Central memory CD8-positive, alpha-beta T cell (primary cell): ENCODE measurements at places on chromosomes 12 and 14.

DNA sequence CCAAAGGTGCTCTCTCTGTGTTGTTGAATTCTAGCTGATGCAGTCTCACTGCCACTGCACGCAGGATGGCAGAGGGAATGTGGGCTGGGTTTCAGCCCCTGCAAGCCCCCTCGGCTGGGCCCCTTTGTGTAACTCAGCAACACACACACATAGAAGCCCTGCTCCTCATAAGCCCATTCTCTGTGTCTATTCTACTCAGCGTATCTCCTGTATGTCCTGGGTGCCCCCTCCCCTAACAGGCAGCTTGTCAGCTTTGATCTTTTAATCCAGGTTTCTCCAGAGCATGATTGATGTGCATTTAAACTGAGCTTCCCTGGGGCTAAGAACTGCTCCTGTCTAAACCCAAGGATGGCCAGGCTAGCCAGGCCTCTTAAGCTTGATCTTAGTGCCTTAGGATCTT, 43.0 kb downstream of the SRRM4 start:
- no peak for DNase-seq

GRCh38 chr12:13101821-13102375, 1.6 kb downstream of the GSG1 start:
- no peak for DNase-seq

GRCh38 chr12:95648990-95649791, 97.9 kb upstream of the USP44 start:
- DNase-seq: no peak

DNA sequence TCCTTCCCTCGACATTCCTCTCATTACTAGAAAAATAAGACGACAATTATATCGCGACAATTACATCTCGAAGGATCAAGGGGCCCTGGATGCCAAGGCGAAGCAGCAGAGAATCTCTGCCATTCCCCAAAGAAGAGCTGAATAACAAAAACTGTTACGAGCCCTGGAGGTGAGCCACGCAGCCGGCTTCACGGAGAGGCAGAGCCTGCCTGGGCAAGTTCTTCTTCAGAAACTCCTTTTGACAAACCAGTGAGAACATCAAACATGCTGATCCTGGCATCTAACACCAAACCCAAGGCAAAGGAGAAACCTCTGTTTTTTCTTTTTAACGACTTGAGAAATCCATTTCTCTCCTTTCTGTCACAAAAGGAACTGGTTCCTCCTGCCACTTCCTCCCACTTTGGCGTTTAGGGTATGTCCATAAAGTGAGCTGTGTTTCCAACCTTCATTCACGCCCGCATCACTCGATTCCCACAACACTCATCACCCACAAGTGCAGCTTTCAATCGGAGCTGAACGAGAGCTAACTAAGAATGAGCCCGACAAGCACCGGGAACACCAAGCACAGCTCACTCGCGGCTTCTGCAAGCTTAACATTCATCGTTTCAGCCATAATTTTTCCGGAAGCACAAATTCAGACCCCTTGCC, 21.5 kb downstream of the CCDC88C start:
- DNase-seq: no peak

DNA sequence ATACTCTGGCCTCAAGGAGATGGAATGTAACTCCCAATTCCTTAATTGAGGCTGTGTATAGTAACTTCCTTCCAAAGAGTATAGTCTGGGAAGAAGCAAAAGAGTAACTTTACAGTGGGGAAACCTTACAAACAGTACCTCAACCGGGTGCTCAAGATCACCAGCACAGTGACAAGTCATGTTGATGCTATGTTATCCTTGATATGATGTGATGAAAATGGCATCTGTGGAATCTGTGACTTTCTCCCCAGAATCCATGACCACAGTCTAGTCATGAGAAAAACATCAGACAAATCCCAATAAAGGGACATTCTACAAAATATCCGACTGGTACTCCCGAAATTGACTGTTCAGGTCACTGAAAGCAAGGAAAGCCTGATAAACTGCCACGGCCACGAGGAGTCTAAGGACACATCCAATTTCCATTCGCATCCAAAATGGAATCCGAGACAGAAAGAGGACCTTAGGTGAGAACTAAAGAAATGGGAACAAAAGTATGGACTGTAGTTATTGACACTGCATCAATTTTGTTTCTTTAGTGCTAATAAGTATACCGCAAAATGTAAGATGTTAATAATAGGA, 97.3 kb upstream of the FRMD6 start:
- DNase-seq: no peak

- DNase-seq: no peak
Observed at GRCh38 chr12:26648584-26648983, 184.4 kb downstream of the ITPR2 start.

DNA sequence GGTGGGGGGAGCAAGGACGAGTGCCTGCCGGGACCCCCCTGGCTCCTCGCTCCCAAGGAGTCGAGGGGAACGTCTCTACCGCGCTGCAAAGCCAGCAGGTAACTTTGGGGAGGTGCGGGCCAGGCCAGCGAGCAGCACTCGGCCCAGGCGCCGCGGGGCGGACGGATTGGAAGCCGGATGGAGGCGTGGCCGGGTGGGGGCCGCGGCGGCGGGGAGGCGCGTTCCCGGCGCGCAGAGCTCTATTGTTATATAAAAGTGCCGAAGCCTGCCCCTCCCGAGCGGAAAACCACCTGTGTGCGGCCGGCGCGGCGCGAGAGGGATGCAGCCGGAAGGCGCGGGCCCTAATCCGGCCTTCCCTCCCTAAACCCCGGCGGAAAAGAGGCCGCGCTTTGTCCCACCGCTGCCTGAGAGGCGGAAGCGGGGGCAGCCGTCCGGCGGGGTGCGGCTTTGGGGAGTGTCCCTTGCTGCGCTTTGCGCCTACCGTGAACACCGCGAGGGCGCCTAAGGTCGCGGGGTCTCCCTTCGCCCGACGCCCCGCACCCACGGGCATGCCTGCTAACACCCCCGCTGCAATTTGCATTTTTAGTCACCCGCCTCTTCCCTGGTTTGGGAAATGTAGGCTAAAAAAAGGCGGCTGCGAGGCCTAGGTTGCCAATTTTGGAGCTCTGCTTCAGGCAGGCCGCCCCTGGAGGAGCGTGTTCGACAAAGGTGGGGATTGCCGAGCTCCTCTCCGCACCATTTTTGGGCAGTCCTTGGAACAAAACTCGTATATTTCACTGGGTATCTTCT, 1.7 kb upstream of the DUSP6 start:
- peak; percentile 53 for DNase-seq

DNA sequence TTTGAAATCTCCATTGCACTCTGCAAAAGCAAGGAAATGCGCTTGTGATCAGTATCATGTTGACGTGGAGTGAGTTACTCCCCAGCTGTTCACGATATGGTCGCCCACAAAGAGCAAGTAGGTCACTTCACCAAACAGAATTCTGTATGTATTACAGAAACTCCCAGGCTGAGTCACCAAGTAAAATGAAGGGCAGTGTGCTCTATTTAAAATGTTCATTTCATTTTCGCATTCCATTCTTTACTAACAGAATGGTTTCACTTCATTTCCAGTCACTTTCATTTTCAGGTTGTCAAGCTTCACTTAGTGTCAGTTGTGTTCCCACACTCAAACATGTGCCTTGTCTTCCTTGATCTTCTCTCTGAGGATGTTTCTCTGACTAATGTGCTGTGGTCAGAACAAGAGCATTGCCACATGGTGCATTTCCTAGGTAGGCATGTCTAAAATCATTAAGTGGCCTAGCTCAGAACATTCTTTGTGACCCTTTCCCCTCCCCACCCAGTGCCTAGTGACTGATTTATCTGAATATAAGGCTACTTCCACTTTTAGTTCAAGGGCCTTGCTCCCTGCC, 391.2 kb downstream of the RAD51B start:
- DNase-seq: no peak

DNA sequence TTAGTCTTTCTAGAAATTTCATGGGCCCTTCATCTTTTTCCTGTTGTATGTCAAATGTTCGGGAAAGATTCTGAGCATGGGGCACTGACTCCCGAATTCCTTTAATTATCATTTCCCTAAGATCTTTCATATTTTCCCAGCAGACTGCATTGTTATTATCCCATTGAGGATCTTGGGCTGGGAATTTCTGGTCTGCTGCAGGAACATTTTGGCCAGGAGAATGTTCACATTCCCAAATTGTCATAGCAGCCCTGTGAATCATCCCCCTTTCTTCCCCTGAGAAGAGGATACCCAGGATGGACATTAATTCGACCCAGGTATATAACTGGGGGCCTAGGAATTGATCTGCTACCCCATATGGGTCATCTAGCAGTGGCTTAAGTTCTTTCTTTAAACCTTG, 112.5 kb downstream of the RIN3 start:
- DNase-seq: no peak

- no peak for DNase-seq
Observed at GRCh38 chr14:31080056-31080455, 53.9 kb upstream of the STRN3 start.

DNA sequence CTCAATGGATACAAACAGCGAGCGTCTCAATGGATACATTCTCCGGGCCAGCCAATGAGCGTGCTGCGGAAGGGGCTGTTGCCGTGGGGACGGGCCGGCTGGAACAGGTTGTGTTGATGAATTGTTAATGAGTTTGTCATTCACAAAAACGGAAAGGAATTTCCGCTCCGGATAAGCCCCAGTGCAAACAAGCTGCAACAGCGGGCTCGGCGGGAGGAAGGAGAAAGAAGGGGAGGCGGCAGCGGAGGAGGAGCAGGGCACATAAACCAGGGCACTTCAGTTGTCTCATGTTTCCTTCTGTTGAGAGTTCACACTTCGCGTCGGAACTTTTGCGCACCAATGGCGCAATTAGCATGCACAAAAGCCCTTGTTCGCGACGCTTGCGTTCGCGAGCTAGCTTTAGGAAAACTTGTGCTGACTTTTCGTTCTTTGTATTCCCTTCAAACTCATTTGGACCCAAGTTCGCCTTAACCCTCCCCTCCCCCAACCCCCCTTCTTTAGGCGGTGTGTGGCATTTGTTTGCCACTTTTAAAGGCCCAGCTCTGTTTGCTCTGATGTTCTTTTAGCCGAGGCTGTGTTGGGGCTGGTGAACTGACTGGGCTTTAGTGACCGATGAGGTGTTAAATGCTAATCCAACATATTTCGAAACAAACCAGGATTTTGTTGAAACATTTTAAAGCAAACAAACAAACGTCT, at the start of gene DUSP6:
Gene DUSP6 (minus strand): TSS at position 10 of the 696 bp plus-strand sequence. CDS start 462 bp downstream, outside the sequence.
- peak; percentile 60 for DNase-seq

DNA sequence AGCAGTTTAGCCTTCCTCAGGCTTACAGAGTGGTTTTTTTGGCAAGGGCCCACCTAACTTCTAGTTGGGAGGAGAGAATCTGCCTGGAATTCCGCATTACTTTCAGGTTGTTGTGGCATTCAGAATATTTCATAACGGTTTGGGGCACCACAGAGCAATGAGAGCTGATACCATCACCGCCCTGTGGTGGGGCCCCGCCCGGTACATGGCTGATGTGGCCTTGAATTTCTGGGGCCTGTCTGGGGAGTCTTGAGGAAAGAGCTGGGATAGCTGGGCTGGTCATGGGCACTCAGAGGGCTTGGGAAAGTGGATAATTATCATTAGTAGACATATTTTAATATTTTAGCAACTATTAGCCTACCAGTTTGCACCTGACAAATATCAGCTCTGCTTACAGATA, 4.2 kb downstream of the TESPA1 start:
- no peak for DNase-seq

GRCh38 chr12:132873724-132874123, 13.7 kb downstream of the CHFR start:
- no peak for DNase-seq

DNA sequence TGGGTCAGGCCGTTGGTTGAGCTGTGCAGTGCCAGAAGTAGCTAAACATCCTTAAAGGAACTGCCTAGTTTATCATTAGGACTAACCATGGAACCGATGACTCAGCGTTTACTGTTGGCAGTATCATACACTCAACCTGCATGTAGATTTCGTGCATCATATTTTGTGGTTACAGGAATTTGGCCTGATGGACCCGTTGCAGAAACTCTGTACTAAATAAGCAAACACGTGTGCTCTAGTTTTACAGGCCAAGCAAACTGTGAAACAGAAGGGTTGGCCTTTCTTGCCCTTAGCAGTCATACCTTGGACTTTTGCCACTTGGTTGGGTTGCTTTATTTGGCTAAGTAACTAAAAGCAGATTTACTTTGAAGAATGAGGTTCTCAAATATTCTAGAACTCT, 35.6 kb downstream of the DGLUCY start:
- DNase-seq: no peak

- DNase-seq: no peak
Observed at GRCh38 chr14:68018598-68018997, 199.0 kb downstream of the RAD51B start.

- DNase-seq: no peak
Observed at GRCh38 chr14:94111276-94112095, 950 bp downstream of the IFI27 start.

GRCh38 chr12:76679778-76680177, 84.1 kb upstream of the ZDHHC17 start:
- DNase-seq: no peak

- no peak for DNase-seq
Observed at GRCh38 chr12:15532364-15532977, 210.2 kb downstream of the PTPRO start.

- DNase-seq: no peak
Observed at GRCh38 chr12:132282950-132283771, 46.2 kb downstream of the GALNT9 start.

DNA sequence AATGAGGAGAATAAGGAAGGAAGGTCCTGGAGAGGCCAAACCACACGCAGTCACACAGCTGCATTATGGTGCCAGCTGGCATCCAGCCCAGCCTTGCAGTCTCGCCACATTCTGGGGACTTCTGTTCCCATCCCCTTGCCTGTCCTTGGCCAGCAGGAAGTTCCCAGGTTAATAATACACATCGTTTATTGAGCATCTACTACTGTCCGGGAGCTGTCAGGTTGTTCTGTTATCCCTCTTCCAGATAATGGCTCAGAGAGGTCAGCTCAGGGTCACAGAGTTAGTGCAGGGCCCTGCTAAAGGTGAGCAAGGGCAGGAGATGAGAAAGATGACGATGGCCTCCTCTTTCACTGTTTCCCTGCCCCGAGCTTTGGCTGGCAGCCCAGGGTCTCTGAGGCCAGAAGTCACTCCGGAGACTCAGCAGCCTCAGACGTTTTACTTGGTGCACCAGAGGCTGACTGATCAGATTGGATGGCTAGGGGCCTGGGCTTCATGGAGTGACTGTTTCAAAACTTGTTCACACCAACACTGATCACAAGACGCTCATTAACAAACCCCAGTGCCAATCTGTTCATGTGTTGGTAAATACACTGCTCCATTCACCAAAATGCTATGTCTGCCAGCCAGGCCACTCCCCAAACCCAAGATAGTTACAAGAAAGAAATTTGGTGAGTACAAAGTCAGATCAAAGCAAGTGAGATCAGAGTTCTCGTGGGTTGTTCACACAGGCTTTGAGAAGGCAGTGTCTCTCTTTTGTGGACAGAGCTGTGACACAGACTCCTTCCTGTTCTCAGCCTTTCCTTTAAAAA, 79.2 kb downstream of the B4GALNT3 start:
- DNase-seq: no peak
